ENCODE measurements at places on chromosomes 4 and X.

DNA sequence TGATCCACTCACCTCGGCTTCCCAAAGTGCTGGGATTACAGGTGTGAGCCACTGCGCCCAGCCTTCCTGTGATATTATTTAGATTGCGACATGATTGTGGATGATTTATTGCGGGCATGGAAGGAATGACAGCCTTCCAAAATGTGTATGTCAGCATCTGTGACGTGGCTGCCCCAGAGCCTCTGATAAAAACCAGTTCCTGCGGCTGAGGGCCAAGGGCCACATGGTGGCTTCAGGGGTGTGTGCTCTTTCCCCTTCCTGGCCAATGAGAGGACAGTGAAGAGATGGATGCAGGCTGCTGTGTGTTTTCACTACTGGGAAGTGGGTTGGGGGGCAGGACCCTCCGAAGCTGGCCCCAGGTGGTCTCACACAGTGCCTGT lies 57.4 kb upstream of the HGFAC start:
- no peak for DNase-seq

- no peak for DNase-seq
These were observed 31.2 kb downstream of the PRDM8 start for GRCh38 chr4:80228460-80228859.

GRCh38 chr4:27059446-27059845 lies 198.8 kb downstream of the STIM2 start:
- no peak for DNase-seq

- no peak for DNase-seq
These were observed 4.4 kb downstream of the GABRE start for GRCh38 chrX:151970027-151970426.

GRCh38 chrX:103503853-103504207 lies 15.5 kb downstream of the RAB40A start:
- no peak for DNase-seq

GRCh38 chr4:126385954-126386353 lies 1071.2 kb downstream of the FAT4 start:
- no peak for DNase-seq

DNA sequence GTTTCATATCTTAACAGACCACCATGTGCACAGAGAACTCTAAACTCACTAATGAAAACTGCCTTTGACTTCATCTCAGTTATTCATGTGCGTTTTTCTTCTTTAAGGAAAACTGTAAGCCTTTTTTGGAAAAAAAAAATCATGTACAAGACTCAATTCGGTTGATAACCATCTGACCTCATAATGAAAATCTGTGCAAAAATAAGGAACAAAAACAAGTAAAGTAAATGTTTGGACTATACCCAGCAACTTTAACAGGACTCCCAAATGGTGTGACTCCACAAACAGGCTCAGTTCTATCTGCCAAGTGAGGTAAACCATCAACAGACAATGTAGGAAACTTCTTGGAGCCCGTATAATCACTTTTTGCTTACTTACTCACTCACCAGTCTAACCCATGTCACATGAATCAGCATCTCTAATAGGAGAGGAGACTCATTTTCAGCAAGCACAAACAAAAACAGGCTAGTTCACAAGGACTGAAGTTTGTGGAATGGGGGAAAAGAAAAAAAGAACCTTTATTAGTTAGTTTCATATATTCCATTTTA lies 9.3 kb downstream of the APOO start:
- DNase-seq, result no peak

DNA sequence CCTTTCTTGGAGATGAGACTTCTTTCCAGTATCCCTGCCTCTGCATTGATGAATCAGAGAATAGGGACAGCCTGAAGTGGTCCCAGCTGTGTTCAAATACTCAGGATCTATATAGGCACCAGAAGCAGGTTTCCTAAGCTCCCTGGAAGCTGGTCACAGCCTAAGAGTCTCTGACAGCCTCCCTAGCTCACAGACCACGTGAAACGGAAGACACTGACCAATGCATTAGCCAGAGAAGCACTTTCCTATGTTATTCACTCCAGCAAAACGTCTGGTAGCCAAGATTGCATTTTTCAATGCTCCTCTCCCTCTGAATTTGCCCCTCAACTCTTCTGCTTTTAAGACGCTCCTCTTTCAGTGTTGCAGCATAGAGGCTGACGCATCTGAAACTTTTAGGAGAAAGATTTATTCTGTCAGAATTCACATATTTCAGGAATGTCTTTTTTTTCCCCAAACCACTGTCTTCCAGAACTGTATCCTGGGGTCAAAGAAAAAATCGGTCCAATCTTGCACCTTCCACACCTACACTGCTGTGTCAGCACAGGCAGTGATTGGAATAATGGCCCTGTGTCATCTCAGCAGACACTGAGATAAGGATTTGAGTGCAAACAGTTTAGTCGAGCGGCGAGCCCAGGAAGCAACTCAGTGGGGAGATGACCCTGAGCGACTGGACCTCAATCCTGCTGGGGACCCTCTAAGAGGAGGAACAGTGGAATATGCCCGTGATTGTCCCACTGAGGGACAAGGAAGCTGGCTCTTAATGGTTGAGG lies 109.4 kb downstream of the SMIM20 start:
- no peak for DNase-seq

GRCh38 chrX:120262859-120263708 lies 12.5 kb downstream of the ZBTB33 start:
- no peak for DNase-seq

- DNase-seq, result no peak
These were observed 137.7 kb downstream of the PDS5A start for GRCh38 chr4:39840027-39840426.

DNA sequence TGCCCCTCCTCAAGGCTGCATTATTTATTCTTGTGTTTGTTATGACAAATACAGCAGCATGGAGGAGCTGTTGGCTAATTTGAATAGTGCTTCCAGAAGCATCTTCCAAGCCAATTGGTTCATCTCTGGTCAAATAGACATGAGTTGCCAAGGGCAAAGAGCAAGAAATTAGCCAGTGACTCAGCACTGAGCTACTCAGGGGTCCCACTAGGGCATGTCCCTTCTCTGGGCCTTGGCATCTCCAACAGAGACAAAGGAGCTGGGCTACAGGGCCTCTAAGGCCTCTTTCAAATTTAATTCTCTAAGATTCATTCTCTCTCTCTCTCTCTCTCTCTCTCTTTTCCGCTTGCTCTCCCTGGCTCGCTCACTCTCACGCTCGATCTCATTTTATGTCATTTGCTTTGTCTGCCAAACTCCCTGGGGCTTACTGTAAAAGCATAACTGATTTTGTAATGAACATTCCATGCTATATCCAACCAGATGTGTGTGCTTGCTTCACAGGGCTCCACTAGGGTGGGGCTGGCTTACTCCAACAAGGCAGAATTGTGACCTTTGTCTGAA lies 86.7 kb upstream of the MAGEA4 start:
- DNase-seq, result peak; percentile 78

DNA sequence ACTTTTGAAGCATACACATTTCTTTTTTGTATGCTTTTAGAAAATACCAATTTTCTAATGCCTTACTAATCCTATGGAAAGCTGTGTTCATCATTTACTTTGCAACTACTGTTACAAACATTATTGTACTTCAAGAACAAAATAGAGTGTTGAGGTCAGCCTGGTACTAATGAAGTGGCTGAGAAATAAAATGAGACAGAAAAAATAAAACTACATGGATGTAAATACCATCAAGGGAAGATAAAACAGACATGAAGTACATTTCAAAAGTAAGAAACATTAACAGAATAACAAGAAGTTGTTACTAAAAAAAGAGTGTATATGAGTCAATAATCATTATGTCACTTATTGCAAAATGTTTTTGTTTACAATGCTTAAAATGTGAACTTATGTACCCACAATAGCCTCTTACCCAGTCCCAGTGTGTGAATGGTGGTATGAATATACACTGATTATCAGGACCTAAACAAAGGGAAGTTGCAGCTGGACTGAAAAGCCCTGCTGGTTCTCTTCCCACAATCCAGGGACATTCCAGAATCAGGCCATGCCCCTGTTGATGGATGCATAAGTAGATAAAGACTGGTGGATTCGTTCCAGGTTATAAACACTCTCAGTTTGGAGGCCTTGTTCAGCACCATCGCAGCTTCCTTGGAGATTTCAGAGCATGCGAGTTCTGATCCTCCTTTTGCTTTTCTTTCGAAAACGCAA lies 2.4 kb upstream of the CSN3 start:
- no peak for DNase-seq

DNA sequence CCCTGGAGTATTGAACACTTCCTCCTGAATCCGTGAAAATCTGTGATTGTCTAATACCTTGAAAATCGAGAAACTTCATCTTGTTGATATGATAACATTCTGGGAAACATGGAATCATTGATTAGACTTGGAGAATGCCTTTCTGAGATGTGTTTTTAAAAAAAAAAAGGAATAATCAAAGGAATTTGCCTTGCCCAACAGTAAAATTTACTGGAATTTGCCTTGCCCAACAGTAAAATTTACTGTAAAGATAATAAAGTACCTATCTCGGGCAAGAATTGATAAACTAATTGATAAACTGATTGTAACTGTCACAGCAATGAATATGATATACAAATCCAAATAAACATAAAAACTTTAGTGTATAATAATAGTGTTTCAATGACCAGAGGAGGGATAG lies 44.7 kb downstream of the PHOX2B start:
- no peak for DNase-seq

DNA sequence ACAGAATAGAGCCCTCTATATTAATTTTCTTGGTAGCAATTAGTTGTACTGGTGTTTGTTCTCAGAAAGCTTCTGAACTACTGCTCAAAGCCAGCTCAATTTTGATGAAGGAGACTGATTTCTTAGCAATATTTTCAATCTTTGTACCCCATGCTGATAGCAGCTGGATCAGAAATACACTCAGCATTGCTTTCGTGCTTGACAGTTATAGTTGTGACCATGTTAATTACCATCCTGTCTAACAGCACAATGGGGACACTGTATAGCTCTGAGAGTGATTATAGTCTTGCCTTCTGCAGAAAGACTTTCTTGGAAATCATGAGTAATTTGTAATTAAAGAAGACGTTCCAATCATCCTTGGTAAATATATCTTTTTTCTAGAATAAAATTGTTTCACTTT lies 79.7 kb upstream of the GNPDA2 start:
- DNase-seq, result no peak

- DNase-seq, result no peak
These were observed 48.0 kb upstream of the STARD8 start for GRCh38 chrX:68599256-68600152.
